Fibroblast of skin of left biceps (primary cell): ENCODE measurements at places on chromosomes 3 and 15.

DNA sequence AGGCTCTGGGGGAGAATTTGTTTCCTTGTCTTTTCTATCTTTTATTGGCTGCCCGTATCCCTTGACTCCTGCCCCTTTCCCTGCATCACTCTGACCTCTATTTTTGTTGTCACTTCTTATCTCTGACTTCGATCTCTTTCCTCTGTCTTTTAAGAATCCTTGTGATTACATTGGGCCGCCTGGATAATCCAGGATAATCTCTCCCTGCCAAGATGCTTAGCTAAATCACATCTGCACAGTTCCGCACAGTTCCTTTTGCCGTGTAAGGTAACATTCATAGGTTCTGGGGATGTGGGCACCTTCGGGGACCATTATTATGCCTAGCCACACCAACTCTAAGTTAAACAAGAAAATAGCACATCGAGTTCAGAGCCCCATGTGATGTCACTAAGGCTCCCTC is 103.0 kb upstream of the DPPA4 start:
- no peak for DNase-seq

GRCh38 chr15:94001255-94001801 is 230.0 kb upstream of the MCTP2 start:
- peak; percentile 63 for DNase-seq

GRCh38 chr3:18444595-18445400 is 19.7 kb upstream of the SATB1 start:
- peak; percentile 17 for DNase-seq

- DNase-seq: no peak
These were observed 85.2 kb downstream of the GAP43 start for GRCh38 chr3:115708540-115708939.

DNA sequence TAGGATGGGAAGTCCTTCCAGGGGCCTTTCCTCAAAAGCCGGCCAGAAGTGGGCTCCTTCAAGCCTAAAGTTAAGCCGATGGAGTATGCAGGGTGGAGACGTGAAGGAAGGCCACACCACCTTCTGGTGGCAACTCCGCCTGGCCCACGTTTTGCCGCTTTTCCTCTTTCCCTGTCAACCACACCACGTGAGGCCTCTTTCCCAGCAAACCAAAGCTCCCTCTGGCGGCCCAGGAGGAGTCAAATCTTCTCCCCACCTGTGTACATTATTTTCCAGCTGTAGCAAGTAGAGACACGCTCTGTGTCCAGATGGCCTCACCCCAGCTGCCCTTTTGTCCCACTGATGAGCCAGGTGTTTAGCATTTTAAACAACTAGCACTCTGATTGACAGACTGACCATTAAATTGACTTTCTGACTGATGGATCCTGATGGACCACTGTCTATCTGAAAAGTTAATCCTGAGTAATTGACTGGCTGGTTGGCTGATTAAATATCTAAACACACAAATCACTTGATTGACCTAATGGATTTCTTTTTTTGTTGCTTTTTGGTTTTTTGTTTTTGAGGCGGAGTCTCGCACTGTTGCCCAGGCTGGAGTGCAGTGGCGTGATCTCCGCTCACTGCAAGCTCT is 59.6 kb upstream of the ZBTB38 start:
- no peak for DNase-seq

- peak; percentile 32 for DNase-seq
These were observed 155.6 kb upstream of the NR2E3 start for GRCh38 chr15:71654720-71655174.

DNA sequence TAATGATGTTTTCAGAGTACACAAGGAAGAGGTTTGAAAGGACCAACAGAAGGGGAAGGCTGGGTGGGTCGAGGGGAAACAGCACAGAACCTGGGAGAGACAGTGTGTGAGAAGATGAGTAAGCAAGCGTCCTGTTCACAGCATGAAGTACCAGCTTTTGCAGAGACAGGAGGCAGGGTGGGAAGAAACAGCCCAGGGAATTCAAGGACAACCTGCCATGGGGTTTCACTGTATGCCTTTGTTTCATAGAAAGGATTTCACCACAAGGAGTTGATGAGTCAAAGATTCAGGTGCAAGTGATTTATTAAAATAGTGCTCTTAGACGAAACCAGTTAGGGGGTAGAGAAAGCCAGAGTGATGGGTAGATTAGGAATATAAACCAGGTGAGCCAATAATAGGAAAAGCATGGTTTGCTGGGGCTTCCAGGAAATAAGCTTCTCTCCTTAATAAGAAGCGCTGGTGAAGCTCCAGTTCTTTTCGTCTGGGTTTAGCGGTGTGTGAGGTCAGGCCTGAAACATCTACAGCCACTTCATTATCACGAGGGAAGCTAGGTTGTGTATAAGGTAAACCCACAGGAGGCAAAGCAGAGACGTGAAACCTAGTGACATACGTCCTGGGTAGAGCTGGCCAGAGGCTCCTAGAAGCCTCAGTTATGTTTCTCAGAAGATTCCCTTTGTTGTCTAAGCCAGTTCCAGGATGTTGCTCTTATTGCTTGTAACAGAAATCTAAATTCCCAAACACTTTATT is 3.9 kb downstream of the HHLA2 start:
- no peak for DNase-seq

- DNase-seq: no peak
These were observed 29.5 kb downstream of the ZNF662 start for GRCh38 chr3:42935472-42935871.

DNA sequence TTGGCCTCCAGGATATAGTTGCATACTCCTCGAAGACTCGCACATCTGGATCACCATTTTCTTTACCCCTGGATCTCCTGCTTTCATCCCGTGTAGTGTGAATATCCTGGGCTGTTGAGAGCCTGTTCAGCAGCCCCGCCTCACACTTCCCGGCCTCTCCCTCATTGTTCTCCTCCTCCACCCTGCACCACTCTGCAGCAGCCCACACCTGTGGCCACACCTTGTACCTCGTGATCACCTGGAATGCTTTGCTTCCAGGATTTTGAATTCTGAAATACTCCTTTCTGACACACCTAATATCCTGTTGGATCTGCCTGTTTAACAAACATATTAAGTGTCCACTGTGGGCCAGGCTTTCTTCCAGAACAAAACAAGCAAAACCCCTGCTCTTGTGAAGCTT is 14.4 kb downstream of the ABHD17C start:
- no peak for DNase-seq

GRCh38 chr3:131388490-131388799 is 6.9 kb downstream of the NUDT16 start:
- DNase-seq: peak; percentile 31
